ENCODE measurements at places on chromosomes 1 and 21. TPM values are rescaled to one million over a fixed set of nuclear protein-coding genes. Genes with fewer than 3 reads are reported as not detected.

CHAF1B gene
- polyA plus RNA-seq = 3.6 TPM

GJA8 gene
- polyA plus RNA-seq = not detected

LCE6A gene
- polyA plus RNA-seq = not detected

SLC9C2 gene
- polyA plus RNA-seq = 0.06 TPM

DSCAM gene
- polyA plus RNA-seq = 0.85 TPM

SH3D21 gene
- polyA plus RNA-seq = 24.2 TPM

TSSK3 gene
- polyA plus RNA-seq = 6.1 TPM

LEFTY2 gene
- 0.25 TPM for polyA plus RNA-seq

OR2L3 gene
- not detected for polyA plus RNA-seq

PHLDA3 gene
- 9.0 TPM for polyA plus RNA-seq

GRCh38 chr1:229108598-229109201 is 162.2 kb upstream of the RAB4A start:
- no peak for DNase-seq

GRCh38 chr1:229643996-229644745 is 18.1 kb downstream of the URB2 start:
- DNase-seq = no peak

DNA sequence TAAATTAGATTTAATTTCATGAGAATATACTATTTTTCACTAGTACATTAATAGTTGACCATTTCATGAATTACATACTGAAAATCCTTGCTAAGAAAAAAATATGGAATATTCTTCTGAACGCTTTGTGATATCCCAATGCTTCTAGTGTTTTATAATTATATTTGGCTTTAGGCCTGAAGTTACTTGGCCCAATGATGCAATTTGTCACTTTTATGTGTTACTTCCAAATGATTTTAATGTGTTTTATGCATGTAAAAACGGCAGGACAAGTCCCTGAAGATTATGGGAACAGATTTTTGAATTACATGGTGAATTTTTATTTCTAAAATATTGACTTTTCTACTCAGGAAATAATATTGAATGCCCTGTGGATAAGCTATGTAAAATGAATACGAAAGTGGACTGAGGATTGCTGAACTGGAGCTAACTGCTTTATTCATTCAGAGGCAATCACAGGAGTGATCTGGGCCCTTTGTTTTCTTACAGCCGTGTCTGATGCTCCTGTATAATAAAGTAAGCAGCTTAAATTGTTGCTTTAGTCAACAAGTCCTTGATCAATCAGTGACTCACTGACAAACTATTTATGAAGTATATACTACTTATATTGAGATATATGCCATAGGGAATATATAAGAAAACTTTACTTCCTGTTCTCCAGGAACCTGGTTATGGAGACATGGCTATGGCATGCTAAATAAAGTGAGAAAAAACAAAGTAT is 543.0 kb upstream of the RGS18 start:
- DNase-seq = no peak

- no peak for DNase-seq
These were observed 287.5 kb upstream of the DAB1 start for GRCh38 chr1:57711326-57711725.

DNA sequence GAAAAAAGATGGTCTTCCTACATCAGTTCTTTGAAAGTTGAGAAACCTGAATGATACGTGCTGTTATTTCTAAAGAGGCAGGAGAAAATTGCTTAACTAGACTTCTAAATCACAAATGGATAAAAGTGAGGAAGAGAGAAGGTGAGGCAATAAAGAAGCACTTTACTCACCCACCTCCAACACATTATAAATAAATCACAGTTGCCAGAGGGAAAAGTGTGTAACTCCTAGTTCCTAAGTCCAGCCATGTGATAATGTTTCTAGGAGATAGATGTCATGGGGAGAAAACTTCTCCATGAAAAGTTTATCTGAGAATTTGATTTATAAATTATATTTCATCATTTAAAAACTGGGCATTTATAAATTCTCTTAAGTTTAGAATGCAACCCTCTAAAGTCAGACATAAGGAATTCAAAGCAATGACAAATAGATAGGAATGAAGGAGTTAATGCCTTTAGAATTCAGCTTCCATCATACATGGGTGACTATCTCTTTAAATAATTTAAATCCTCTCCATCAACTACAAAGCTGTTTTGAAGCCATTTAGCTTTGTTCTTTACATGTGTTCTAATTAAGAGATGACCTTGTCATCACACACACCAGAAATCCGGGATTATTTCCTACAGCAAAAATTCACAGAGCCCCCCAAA is 60.0 kb downstream of the NRIP1 start:
- DNase-seq = peak; percentile 43

- no peak for DNase-seq
These were observed 163.2 kb downstream of the ZBTB18 start for GRCh38 chr1:244214009-244214967.

GRCh38 chr1:53315456-53316423 is 12.1 kb downstream of the LRP8 start:
- DNase-seq = peak; percentile 77

GRCh38 chr1:109427171-109427467 is 871 bp upstream of the PSMA5 start:
- no peak for DNase-seq

DNA sequence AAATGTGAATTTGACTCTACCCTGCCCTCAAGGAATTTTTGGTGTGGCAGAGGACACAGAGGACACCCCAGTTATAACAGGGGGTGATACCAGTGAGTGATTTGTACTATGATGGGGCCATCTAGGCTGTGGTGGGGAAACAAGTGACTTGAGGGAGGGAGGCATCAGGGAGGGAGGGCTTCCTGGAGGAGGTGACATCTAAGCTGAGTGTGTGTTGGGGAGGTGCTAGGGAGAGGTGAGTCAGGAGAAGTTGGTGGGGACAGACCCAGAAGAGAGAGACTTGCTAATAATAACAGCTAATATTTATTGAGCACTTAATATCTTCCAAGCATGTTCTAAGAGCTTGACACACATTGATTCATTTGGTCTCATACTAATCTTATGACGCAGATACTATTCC is 19.9 kb upstream of the TTC4 start:
- no peak for DNase-seq

GRCh38 chr1:40662151-40662550 is 3.3 kb downstream of the RIMS3 start:
- no peak for DNase-seq

- DNase-seq = no peak
These were observed 82.7 kb upstream of the ZBTB18 start for GRCh38 chr1:243968413-243968812.

- no peak for DNase-seq
These were observed 50.2 kb downstream of the SLC25A24 start for GRCh38 chr1:108149796-108150467.

DNA sequence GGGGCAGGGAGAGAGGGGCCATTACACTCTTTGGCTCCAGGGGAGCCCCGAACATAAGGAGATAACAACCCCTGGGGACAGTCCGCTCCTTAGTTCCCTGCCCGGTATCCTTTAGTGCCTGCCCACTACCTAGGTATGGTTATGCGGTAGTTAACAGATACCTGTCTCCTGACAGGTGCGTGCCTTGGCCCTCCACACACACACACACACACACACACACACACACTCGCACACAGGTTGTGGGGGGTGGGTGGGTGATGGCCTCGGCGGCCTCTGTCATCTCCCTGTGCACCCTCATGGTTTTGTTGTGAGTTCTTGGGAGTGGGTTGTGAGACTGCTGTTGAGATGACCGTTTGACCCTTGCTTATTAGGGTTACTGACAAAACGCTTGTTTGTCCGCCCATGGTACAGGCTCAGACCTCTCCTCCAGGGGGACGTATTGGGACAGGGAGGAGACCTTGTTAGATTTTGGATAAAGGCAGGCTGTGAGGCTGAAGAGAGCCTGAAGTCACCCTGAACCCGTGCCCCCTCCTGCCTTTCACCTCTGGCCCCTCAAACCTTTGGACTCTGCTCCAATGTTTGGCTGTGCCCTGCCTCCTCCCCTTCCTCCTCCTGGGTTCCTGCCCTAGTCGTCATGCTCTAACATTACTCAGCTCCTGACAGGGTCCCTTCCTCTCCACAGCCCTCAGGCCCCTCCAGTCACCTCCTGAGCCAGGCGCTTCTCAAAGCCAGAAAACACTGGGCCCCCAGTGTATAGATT is 979 bp downstream of the RASSF5 start:
- DNase-seq = peak; percentile 43

- no peak for DNase-seq
These were observed 8.4 kb upstream of the HIVEP3 start for GRCh38 chr1:41927118-41927517.

GRCh38 chr1:98674075-98674781 is 12.7 kb downstream of the SNX7 start:
- no peak for DNase-seq

DNA sequence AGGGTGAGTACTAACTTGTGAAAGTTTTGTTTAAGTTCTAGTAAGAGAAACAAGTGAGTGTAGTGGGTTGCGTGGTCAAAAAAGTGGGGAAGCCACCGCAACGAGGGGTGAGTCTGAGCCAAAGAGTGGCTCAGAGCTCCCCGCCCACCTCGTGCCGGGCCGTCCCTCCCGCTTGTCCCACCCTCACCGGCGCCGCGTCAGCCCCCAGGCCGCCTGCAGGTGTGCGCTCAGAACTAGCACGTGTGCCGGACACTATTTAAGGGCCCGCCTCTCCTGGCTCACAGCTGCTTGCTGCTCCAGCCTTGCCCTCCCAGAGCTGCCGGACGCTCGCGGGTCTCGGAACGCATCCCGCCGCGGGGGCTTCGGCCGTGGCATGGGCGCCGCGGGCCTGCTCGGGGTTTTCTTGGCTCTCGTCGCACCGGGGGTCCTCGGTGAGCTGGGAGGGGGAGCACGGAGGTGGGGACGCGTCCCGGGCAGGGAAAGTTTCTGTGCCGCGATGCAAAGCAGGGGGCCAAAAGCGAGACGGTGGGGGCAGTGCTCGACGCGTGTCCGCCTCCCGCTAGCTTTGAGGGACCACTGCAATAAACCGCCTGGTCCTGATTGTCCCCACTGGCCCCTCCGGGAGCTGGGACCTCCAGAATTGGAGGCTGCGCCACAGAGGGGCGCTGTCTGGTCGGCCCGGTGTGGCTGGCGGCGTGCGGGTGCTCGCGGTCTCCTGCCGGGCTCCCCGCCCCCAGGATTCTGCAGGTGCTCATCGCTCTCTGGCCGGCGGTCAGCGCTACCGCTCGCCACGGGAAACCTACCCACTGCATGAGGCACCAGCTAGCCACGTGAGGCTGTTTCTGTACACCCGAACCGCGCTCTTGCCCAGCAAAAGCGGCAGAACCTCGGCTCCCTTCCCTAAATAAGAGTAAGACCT is at the start of gene CR2:
Gene CR2, plus strand, starts transcription at position 283 of the 919 bp plus-strand sequence. Its CDS starts 91 bp downstream, at position 374.
- peak; percentile 5 for DNase-seq

DNA sequence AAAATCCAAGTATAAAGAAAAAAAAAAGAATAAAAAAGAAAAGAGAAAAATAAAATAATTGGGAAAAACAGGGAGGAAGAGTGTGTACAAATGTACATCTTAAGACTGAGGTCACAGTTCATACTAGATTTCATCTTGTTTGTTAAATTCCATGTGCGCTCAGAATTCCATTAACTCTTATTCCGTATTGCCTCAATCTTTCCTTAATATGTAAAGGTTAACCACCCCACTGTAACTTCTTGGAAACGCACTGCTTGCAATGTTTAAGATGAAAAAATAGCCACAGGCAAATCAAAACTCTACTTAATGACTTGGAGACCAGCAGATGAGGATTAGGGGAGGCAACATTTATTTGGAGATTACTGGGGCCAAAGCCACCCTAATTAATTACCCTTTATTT is 23.9 kb upstream of the KCNE1 start:
- DNase-seq = no peak

GRCh38 chr1:203596673-203597210 is 29.9 kb upstream of the ATP2B4 start:
- no peak for DNase-seq

DNA sequence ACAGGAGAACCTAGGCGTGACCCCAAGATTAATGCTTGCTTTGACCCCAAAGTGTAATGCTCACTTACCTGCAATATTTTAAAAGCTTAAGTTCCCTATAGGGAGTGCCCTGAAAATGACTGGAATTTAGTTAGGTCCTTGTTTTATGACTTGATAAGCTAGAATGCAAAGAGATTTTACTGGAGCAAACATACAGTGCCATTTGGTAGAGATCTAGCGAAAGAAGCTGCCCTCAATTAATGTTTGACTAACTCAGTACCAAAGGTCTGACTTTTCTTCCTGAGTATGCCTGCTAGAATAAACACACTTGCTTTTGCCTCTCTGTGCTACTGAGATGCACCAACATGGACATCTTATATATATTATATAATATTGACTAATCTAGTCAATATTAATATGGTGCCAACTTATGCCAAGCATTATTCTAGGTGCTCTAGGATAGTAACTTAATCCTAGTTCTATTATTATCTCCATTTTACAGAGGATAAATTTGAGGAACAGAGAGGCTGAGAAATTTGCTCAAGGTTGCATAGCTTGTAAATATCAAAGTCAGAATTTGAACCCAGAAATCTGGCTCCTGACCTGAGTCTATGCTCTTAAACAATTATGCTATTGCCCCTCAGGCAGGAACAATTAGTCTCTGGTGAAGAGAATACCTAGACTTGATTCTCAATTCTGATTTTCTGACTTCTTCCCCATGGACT is 18.2 kb downstream of the S100A10 start:
- DNase-seq = peak; percentile 76

GRCh38 chr1:7366955-7367665 is 404.0 kb upstream of the VAMP3 start:
- DNase-seq = no peak

DNA sequence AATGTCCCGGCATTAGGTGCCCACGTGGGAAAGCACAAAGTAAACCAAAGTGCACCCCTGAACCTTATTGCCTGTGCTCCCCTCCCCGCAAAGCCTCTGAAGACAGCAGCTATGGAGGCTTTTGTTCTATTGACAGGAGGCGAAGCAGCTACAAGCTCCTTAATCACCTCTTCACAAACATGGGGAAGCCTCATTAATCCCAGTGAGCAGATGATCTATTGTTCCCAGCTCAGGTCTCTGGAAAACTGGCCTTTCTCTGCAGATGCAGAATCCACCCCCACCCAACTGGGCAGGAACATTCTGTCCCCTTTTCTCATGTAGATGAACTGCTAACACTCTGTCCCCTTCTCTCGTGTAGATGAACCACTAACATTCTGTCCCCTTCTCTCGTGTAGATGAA is 190.5 kb upstream of the CSF3R start:
- DNase-seq = no peak

Measured in large intestine (tissue), 12 donors.